SHP77 (cell line): ENCODE measurements at places on chromosomes 2 and 18.

- no peak for DNase-seq
These were observed 71.7 kb downstream of the IL1R2 start for GRCh38 chr2:102063487-102063911.

GRCh38 chr2:48566592-48567310, 36.8 kb downstream of the STON1 start:
- no peak for DNase-seq

- no peak for DNase-seq
These were observed 187.8 kb downstream of the FTCDNL1 start for GRCh38 chr2:199663157-199663556.

GRCh38 chr2:55416786-55417568, 2.7 kb downstream of the CCDC88A start:
- no peak for DNase-seq

DNA sequence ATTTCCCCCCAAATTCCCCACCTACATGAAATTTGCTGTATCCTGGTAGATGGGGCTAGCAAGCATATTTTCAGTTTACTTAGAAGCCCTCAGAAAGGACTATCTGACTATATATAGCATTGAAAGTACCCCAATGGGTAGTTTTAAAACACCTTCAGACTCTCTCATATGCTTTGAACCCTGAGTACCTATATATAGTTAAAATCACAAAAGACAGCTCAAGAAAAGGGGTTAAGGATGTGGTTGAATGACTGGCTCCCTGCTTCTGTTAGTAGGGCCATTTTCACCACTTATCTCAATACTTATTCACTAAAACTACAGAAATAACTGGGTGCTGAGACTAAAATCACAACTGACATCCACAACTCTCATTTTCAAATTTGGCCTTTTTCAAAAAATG, 18.5 kb downstream of the WDPCP start:
- no peak for DNase-seq

DNA sequence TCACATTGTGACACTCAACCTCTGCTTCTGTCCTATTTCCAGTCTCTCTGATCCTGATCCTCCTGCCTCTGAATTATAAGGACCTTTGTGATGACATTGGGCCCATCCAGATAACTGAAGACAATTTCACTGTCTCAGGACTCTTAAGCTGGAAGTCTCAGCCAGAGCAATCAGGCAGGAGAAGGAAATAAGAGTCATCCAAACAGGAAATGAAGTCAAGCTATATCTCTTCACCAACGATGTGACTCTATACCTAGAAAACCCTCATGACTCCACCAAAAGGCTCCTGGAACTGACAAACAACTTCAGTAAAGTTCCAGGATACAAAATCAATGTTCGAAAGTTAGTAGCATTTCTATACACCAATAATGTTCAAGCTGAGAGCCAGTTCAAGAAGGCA, 29.3 kb upstream of the TWIST2 start:
- DNase-seq: no peak

DNA sequence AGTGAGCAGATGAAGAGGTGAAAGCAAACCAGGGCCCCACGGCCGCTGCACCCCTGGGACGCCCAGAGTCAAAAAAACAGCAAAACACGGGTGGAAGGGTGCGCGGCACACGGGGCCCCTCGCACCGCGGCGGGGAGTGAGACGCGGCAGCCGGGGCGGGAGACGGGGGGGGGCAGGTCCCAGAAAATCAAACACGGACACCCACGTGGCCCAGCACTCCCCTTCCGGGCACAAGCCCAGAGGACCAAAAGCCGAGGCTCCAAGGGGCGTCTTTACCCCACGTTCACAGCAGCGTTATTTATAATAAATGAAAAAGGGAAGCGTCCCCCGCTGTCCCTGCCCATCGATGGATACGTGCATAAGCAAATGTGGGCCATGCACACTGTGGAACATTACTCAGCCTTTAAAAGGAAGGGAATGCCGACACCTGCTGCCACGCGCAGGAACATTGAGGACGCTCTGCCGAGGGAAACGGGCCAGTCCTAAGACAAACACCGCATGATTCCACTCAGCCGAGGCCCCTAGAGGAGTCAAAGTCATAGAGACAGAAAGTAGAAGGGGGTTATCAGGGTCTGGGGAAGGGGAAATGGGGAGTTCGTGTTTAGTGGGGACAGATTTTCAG, 677 bp upstream of the COPS9 start:
- DNase-seq: no peak

DNA sequence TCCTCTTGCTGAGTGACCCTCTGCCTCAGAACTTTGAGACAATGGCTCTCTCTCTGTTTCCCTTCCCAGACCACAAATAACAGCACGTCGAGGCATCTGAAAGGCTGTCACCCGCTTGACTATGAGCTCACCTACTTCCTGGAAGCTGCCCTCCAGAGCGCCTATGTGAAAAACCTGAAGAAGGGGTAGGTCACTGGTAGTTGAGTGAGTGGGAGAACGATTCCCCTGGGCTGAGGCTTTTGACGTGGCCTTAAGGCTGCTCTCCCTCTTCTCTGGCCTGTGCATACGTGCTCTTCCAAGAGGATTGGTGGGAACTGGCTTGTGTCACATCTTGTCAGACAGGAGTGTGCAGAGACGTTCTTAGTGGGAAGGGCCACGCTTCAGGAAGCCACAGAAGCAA, 63.1 kb upstream of the MCFD2 start:
- DNase-seq: no peak

DNA sequence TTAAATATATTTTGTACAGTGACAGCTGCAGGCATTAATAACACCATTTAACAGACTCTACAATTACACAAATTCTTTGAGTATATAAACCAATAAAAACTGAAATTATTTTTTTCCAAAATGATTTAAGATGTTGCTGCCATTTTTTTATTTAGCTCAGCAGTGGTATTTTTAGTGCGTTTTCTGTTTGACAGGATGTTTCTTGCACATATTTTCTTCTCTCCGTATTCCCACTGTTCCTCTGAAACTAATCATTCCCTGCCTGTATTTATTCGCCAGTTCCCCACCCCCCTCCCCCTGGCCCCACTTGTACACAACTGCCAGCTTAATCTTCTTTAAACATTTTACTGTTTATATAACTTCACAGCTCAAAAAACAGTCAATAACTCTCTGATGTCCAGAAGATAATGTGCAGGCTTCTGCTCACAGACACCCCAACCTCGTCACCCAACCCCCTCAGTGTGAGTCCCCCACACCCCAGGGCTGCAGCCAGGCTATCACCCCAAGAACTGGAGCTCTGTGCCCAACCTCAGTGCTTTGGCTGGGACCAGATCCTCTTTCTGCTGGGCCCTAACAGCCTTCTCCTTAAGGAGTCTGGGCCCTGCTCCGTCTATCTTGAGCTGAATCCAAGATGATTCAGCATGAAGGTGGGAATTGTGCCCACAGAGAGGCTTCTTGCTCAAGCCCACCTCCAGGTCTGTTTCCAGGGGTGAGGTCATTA, 41.6 kb upstream of the MAP4K4 start:
- DNase-seq: no peak

DNA sequence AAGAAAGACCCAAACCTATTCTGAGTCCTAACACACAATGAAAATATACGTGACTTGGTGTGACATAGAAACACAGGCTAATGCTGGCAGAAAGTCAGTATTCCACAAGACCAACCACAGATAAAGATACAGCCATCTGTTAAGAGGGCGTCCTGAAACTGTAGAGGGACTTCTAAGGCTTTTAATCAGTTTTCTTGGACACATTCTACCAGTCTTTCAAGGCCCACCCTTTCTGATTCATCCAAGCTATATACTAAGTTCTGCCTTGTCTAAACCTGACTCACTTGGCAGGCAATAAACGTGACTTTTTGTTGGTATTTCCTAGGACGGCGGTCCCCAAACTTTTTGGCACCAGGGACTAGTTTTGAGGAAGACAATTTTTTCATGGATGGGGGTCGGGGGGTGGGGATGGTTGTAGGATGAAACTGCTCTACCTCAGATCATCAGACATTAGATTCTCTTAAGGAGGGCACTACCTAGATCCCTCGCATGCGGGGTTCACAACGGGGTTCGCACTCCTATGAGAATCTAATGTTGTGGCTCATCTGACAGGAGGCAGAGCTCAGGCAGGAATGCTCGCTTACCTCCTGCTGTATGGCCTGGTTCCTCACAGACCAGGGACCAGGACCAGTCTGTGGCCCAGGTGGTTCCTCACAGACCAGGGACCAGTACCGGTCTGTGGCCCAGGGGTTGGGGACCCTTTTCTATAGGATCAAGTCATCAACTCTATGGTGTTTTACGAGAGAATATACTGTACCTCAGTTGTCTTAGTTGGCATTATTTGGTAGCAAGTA, 61.4 kb downstream of the SP3 start:
- DNase-seq: no peak

DNA sequence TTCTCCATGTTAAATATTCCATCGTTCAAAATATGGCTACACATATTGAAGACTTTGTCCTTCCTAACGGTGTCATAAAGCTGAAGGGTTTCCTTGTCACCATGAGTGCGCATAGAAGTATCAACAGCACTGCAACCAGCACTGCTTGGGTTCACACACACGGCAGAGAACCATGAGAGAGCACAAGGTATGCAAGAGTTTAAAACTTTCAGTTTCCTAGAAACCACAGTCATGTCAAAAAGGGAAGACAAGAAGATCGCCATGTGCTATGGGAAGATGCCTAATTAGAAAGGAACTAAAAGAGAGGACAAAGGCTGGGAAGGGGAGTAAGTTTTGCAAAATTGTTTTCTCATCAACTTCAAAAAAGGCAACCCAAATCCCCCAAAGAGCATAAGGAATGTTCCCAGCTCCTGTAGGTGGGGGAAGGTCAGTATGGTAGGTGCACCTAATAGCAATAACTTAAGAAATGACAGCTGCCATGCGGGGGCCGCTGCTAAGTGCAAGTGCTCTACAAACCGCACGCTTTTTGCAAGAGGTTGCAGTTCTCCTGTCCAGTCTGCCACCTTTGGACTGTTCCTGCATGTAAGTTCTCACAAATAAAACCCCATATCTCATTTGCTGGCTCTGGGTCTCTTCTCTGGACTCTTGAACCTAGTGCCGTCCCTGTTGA, 136.8 kb downstream of the TMEM163 start:
- no peak for DNase-seq

DNA sequence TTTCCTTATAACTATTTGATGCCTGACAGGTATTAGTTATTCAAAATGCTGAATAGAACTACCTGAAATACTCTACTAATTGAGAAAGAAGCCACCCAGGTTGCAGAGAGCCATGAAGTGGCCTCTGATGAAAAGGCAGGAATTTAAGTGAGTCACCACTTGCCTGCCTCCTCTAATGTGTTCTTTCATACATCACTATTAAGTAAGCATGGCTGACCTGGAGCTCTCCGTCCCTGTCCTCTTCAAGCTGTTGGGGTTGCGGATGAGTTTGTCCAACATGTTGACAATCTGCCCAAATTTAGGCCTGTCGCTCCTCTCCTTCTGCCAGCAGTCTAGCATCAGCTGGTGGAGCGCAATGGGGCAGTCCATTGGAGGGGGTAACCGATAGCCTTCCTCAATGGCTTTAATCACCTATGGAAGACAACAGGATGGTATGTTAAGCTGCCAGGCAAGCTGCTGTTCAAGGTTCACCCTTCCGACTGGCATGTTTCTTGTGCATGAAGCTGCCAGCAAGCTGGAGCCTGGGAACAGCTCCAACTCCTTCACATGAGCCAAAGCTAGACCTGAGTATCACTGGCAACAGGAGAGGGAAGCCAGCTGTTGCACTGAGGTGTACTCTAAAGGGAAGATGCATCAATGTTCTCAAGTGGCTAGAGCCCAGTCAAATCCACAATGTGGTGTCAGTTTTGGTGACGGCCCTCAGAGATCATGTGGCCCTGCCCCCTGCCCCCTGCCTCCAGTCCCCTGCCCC, 142.2 kb downstream of the EPHA4 start:
- peak; percentile 73 for DNase-seq

DNA sequence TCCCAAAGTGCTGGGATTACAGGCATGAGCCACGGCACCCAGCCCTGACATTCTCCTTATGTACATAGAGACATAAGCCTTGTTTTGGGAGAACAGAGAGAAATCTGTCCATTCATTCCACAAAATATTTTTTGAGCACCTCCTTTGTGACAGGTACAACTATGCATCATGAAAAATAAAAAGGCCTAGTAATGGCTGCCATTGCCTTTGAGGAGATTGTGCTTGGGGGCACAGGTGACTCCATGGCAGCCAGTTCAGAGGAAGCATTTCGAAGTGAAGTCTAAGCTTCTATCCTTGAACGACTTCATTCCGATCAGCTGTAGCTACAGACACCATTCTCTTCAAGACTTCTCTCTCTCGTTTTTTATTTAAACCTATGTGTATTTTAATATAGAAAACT, 10.5 kb upstream of the MYCN start:
- no peak for DNase-seq

GRCh38 chr18:45589356-45590035, 25.8 kb upstream of the SLC14A2 start:
- no peak for DNase-seq

DNA sequence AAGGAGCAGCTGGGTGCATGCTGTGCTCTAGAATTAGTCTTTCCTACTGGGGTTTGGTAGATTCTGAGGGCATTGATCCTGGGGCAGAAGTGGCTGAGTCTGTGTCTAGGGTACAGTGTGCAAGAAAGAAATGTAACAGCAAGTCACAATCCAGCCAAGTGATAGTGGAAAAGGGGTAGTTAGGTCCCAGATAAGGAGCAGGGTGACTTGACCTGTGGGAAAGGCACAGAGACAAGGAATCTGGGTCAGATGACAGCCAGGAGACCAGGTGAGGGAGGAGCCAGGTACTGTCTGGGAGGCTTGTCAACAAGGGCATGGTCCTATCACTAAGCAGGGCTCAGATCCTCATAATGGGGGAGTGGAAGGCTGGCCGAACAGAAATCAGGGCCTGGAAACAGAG, 8.1 kb downstream of the IL37 start:
- no peak for DNase-seq
